ENCODE measurements at places on chromosomes 2 and 18.

DNA sequence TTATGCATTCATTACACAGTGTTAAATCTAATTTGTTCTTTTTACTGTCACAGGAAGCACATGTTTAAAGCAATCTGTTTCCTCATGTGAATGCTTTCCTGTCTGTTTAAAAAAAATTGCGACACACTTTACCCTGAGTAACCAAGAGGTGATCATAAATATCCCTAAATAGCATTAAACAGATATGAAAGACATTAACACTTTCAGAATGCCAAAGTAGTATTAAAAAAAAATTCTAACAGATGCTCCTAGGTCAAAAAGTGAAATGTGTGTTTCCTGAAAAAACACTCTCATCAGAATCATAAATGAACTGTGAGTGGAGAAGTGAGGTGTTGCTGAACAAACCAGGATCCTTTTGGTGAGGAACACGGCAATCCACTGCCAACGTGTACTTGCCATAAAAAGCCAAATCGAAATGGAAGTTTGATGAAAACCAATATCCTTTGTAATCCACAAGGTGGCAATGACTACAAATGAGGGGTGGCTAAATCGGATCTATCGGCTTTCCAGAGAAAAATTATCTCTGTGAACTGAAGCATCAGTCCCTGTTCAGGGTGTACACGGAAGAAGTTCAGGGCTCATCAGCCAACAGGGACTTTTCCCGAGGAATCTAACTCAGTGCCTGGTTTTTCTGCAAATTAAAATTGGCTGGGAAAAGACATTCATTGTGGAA lies 248.9 kb downstream of the TCF4 start:
- no peak for DNase-seq

DNA sequence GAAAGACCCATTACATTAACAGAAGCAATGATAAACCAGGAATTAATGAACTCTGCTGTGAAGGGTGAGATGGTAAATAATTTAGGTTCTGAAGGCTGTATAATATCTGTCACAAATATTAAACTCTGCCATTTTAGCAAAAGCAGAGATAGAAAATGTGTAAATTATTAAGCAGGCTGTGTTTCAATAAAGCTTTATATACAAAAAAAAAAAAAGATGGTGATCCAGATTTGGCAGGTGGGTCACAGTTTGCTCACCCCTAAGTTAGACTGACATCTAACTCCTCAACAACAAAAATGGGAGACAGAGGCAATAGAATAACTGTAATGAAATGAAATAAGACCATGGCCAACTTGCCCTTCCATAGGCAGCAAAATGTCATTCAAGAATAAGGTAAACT lies 157.3 kb upstream of the FANCL start:
- no peak for DNase-seq

DNA sequence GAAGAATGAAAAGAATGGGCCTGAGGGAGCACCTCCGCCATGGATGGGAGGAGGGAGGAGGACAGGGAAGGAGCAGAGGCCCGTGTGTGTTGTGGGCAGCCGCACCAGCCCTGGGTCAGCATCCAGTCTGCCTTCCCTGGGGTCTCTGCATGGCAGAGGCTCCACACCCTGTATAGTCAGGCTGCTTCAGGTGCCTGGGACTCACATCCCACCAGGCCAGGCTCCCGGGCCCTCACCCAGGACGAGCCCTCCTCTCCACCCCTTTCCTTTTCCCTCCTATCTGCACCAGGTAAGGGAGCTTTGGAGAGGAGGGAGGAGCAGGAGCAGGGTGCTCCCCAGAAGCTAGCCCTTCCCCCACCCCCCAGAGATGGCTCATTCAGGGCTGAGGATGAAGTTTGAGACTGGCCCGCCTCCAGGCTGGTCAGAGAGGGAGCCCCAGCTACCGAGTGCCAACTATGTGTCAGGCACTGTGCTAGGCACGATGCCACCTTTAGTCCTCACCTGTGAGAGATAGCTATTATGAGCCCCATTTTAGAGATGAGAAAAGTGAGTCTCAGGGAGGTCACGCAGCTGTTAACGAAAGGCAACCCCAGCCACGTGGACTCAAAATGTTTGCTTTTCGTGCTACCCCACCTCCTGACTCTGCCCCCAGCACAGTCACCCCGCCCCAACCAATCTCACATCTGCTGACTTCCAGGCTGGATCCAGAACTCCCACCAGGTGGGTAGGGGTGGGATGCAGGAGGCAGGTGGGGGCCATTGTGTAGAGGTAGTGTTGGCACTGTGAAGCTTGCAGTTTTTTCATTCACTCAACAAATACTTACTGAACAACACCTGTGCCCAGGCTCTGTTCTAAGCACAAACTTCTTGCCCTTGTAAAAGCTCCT lies 242.1 kb downstream of the DYSF start:
- no peak for DNase-seq

DNA sequence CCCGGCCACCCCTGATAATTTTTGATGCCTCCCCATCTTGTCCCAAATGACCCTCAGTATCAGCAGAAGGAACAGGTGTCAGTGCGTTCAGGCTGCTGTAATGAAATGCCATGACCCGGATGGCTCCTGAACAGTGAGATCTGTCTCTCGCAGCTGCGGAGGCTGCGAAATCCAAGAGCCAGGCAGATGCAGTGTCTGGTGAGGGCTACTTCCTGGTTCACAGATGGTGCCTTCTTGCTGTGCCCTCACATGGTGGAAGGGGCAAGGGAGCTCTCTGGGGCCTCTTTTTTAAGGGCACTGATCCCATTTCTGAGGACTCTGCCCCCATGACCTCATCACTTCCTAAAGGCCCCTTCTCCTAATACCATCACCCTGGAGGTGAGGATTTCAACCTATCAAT lies 152.2 kb downstream of the TWIST2 start:
- DNase-seq, result no peak

- no peak for DNase-seq
Measured at GRCh38 chr2:210660751-210661150, 104.4 kb downstream of the CPS1 start.

DNA sequence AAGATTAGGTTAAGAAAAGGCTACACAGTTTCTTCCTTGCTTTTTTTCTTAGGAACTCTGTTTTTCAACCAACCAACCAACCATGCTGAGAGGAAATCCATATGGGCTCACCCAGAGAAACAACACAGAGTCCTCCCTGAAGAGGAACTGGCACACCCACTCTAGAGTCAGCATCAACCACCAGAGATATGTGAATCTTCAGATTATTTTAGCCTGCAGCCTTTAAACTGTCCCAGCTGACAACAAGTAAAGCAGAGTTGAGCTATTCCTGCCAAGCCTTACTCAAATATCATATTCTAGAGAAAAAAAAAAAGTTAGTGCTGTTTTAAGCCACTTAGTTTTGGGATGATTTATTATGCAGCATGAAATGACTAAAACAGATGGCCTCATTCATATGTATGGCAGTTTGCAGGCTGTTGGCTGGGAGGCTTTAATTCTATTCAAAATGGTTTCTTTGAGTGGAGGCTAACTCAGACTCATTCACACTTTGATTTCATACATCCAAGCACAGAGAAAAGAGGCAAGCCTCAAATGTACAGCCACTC lies 1637.7 kb upstream of the LRRTM1 start:
- DNase-seq, result no peak

GRCh38 chr18:23357996-23358594 lies 95.0 kb upstream of the RIOK3 start:
- DNase-seq, result no peak

DNA sequence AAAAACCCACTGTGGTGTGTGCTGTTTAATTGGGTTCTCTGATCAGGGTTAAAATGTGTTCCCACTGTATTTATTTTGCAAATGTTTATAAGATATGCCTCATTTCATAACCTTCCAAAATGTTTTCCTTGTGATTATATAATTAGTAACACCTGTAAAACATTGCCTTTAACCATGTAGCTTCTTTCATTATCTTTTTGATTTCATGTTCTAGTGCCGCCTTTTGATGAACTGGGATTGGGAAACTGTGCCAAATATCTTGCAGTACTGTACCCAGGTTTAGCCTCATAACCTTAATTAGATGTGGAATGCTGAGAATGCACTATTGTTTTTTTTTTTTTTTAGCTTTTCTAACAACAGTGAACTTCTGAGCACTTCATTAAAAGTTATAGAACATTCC lies 96.9 kb downstream of the TANC1 start:
- DNase-seq, result no peak

DNA sequence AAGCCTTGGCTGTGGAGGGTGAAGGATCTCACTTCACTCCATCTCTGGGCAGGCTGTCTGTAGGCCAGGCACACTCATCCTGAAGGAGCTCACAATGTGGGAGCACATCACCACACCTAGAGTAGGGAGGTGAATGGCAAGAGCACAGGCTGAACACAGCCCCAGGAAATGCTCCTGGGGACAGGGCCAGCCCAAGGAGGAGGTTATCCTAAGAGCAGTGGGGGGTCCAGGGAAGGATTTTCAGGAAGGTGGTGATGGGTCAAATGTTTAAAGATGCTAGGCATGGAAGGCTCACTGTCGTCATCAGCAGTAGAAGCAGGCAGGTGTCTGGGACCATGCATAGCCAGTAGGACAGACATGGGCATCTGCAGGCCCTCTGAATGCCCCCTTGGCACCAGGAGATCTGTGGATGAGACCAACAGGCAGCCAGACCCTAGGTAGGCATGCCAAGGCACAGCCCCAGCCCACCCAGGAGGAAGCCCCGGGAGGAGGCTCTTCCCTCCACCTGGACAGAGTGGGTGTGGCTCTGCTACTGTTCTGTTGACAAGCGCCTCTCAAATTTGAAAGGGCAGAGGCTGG lies 91.7 kb upstream of the RAB6C start:
- no peak for DNase-seq

GRCh38 chr18:33694593-33694992 lies 116.6 kb downstream of the ASXL3 start:
- DNase-seq, result no peak

GRCh38 chr18:68429841-68430240 lies 285.1 kb downstream of the TMX3 start:
- no peak for DNase-seq

DNA sequence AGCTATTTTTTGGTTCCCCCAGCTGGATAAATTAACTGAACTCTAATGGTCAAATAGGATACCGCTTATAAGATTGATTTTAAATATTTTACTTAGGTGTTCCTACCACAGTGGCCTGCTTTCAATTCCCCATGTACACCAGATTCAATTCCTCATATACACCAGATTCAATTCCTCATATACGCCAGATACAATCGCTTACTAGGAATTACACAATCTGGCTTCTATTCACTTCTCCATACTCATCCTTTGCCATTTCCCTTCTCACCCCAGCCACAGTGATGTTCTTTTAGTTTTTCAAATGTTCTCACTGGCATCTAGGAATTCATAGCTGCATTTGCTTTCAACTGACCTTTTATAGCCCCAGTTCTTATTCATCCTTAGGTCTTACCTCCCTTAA lies 66.5 kb downstream of the SLC40A1 start:
- no peak for DNase-seq

GRCh38 chr18:3603421-3604234 lies 153.7 kb downstream of the TGIF1 start:
- no peak for DNase-seq

DNA sequence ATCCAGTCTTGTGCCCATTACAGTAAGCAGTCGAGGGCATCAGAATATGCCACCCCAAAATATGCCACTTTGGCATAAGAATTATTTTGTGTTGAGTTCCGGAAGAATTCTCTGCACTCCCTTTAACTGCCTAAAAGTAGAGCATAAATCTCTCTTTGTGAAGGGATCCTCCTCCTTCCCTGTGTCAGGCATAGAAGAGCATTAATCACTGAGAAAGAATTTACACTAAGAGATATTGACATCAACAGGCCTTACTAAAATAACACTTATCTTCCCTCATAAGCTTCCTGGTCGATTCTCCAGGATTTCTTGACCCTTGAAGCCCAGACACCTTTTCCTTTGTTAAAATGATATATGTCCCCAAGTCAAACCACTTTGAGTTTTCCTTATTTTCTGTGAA lies 27.6 kb upstream of the KYNU start:
- no peak for DNase-seq

- DNase-seq, result no peak
Measured at GRCh38 chr2:41000906-41001305, 549.0 kb upstream of the SLC8A1 start.

DNA sequence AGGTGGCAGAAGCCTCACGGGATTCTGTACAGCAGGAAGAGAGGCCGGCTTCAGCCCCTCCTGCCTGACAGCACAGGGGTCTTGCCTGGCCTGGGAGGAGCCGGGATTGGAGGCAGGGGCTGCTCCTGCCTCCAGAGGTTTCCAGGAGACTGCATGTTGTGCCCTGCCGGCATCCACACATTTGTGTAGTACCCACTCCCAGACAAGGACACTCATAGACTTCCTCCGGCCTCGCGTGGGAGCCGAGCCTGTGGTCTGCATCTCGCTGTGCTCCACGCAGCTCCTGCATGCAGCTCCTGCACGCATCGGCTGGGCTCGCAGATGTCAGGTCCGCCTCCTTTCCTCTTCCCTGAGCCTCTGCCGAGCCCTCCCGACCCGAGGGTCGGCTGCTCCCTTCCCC lies 34.7 kb downstream of the TPO start:
- no peak for DNase-seq

DNA sequence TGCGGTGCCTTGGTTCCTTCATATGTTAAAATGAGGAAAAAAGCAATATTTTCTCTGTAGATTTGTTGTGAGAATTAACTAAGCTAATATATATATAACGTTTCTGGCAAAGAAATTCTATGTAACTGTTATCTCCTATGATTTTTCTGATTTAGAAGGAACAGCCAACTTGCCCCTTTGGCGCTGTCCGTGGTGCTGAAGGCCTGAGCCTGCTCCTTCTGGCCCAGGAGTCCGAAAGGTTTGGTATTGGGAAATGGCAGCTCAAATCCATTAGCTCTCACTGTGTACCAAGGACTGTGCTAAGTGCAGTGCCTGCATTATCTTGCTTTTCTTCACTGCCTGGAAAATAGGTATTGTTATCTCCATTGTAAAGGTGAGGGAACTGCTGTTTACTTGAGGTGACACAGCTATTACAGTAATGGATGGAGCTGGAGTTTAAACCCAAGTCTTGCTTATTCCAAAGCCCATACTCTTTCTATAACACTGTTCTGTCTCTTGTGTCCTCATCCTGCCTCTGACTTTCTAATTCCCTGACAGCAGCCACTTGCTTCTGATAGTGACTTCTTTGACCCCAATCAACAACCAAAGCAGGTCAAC lies 52.2 kb downstream of the C1QL2 start:
- peak; percentile 79 for DNase-seq
